ENCODE measurements at places on chromosomes 1 and 21.
A peak's percentile ranks its signal among the peaks of the same experiment; 100 is the strongest.

DNA sequence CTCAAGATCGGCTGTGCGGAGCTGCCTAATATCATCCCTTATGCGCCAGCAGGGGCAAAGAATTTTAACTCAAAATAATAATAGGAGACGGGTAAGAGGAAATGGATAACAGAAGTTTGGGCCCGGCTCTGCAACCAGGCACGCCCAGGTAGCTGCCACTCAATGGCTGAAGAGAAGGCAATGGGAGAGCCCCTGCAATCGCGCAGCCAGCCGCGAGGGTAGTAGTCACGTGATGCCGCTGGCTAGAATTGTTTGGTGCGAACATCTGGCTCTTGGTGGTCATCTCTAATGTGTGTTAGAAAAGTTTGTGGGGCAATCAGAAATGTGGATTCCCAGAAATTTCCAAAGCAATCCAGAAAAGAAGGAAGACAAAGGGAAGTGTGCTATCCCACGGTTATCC is 12.3 kb downstream of the BARHL2 start:
- H3K27ac ChIP-seq, result no peak overlapping the region
- no peak for DNase-seq
- no peaks in the 10 kb centered on the region for H3K4me1 ChIP-seq
- no peaks in the 10 kb centered on the region for H3K36me3 ChIP-seq

GRCh38 chr1:167520711-167521206 is 2.4 kb upstream of the CD247 start:
- no peak for DNase-seq
- no peak overlapping the region for H3K4me3 ChIP-seq
- no peak overlapping the region for H3K27ac ChIP-seq
- no peaks in the 10 kb centered on the region for H3K4me1 ChIP-seq

DNA sequence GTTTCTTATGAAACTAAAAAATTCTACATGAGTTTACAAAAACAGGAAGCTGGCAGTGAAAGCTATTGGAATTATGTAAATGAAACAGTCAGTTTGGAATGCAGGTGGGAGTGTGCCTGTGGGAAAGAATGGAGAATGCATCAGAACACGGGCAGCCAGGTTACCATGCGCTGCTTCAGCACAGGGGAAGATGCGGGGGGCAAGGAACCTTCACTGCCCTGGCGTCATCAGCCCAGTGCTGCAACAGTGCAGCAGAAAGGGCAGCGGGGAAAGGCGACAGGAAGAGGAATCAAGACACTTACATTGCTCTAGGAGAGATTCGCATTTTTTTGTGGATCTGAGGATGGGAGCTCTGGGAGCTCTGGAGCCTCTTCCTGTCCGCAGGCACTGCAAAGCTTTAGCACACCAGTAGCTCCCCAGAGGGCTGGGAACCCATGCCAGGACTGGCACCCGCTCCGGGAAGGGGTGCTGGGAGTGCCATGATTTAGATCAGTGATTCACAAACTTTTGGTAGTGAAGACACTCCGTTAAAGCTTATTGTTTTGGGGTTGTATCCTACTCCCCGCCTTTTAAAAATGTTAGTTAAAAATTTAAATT is 64.1 kb upstream of the WDR26 start:
- no peaks in the 10 kb centered on the region for H3K27me3 ChIP-seq
- peak; percentile 12 for DNase-seq
- H3K36me3 ChIP-seq, result no peaks in the 10 kb centered on the region
- H3K27ac ChIP-seq, result peak overlapping the region; percentile 32
- peaks cover 13% of the 10 kb centered on the region for H3K4me1 ChIP-seq

DNA sequence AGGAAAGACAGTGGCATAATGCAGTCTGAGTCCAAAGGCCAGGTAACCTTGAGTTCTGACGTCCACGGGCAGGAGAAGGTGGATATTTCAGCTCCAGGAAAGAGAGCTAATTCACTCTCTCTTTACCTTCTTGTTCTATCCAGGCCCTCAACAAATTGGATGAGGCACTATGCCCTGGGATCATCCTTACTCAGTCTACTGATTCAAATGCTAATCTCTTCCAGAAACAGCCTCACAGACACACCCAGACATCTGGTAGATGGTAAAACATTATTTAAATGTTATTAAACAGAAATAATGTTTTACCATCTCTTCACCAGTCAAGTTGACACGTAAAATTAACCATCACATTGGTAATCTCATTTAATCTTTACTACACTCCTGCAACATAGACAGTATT is 73.0 kb downstream of the RBM11 start:
- H3K36me3 ChIP-seq, result no peaks in the 10 kb centered on the region
- no peaks in the 10 kb centered on the region for H3K27me3 ChIP-seq
- no peaks in the 10 kb centered on the region for H3K4me1 ChIP-seq
- DNase-seq, result no peak
- no peak overlapping the region for H3K27ac ChIP-seq
- H3K4me3 ChIP-seq, result no peak overlapping the region

GRCh38 chr1:72891976-72892375 is 609.6 kb upstream of the NEGR1 start:
- no peaks in the 10 kb centered on the region for H3K4me1 ChIP-seq
- no peaks in the 10 kb centered on the region for H3K27me3 ChIP-seq
- no peak for DNase-seq
- H3K36me3 ChIP-seq, result no peaks in the 10 kb centered on the region

GRCh38 chr1:183814121-183814681 is 9.3 kb downstream of the RGL1 start:
- H3K27me3 ChIP-seq, result no peaks in the 10 kb centered on the region
- H3K27ac ChIP-seq, result no peak overlapping the region

GRCh38 chr1:229285440-229285839 is 14.5 kb downstream of the RAB4A start:
- H3K36me3 ChIP-seq, result no peaks in the 10 kb centered on the region
- no peak for DNase-seq
- H3K27ac ChIP-seq, result no peak overlapping the region
- H3K4me3 ChIP-seq, result no peak overlapping the region

DNA sequence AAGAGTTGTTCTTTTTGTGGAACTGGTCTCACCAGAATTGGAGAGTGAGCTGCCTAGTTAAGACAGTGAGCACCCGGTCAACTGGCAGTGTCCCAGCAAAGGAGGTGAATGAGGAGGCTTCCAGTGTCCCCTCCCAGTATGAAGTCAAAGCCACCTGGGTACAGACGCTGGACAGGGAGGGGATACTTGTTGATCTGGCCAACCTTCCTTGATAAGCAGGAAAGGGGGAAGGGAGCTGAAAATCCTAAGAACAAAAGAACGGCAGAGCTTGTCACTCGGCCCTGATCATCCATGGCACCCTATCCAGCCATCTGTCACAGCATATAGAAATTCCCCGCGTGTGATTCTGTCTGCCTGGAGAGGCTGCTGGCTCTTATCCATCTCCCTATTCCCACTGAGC is 91.5 kb downstream of the SSBP3 start:
- DNase-seq, result peak; percentile 81

- H3K36me3 ChIP-seq, result no peaks in the 10 kb centered on the region
- no peaks in the 10 kb centered on the region for H3K27me3 ChIP-seq
- no peak overlapping the region for H3K4me3 ChIP-seq
- DNase-seq, result no peak
- H3K27ac ChIP-seq, result no peak overlapping the region
Measured at GRCh38 chr1:151825204-151825603, 6.4 kb downstream of the RORC start.

- H3K4me1 ChIP-seq, result peaks cover 37% of the 10 kb centered on the region
- peak overlapping the region; percentile 97 for H3K27ac ChIP-seq
- H3K27me3 ChIP-seq, result no peaks in the 10 kb centered on the region
Measured at GRCh38 chr1:33344896-33345560, 24.1 kb upstream of the A3GALT2 start.

DNA sequence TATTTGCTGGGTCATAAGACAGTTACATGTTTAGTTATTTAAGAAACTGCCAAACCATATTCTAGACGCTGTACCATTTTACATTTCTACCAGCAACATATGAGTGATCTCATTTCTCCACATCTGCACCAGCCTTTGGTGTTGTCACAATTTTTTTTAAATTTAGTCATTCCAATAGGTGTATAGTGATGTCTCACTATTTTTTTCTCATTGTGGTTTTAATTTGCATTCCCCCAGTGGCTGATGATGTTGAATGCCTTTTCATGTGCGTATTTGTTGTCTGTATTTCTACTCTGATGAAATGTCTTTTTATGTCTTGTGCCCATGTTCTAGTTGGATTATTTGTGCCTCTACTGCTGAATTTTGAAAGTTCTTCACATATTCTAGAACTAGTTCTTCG is 38.4 kb downstream of the NFASC start:
- H3K27ac ChIP-seq, result no peak overlapping the region
- H3K27me3 ChIP-seq, result no peaks in the 10 kb centered on the region
- H3K4me1 ChIP-seq, result no peaks in the 10 kb centered on the region
- H3K4me3 ChIP-seq, result no peak overlapping the region

- DNase-seq, result no peak
- H3K27me3 ChIP-seq, result no peaks in the 10 kb centered on the region
- H3K4me3 ChIP-seq, result no peak overlapping the region
- H3K4me1 ChIP-seq, result no peaks in the 10 kb centered on the region
- no peak overlapping the region for H3K27ac ChIP-seq
Measured at GRCh38 chr1:236035681-236036101, 29.2 kb downstream of the NID1 start.

- no peak overlapping the region for H3K27ac ChIP-seq
- no peak for DNase-seq
- no peaks in the 10 kb centered on the region for H3K27me3 ChIP-seq
- no peaks in the 10 kb centered on the region for H3K36me3 ChIP-seq
- no peaks in the 10 kb centered on the region for H3K4me1 ChIP-seq
- no peak overlapping the region for H3K4me3 ChIP-seq
Measured at GRCh38 chr1:204900721-204901120, 30.1 kb downstream of the NFASC start.

GRCh38 chr1:215226757-215227156 is 144.2 kb downstream of the KCNK2 start:
- H3K4me1 ChIP-seq, result no peaks in the 10 kb centered on the region
- no peaks in the 10 kb centered on the region for H3K36me3 ChIP-seq
- DNase-seq, result no peak

GRCh38 chr1:119626011-119626545 is 22.0 kb downstream of the ZNF697 start:
- peaks cover 11% of the 10 kb centered on the region for H3K4me1 ChIP-seq
- no peak overlapping the region for H3K4me3 ChIP-seq
- peak; percentile 60 for DNase-seq
- no peak overlapping the region for H3K27ac ChIP-seq
- H3K27me3 ChIP-seq, result no peaks in the 10 kb centered on the region

- DNase-seq, result no peak
- H3K4me1 ChIP-seq, result no peaks in the 10 kb centered on the region
- no peaks in the 10 kb centered on the region for H3K36me3 ChIP-seq
- no peak overlapping the region for H3K4me3 ChIP-seq
Measured at GRCh38 chr1:81208441-81208840, 592.3 kb upstream of the ADGRL2 start.

DNA sequence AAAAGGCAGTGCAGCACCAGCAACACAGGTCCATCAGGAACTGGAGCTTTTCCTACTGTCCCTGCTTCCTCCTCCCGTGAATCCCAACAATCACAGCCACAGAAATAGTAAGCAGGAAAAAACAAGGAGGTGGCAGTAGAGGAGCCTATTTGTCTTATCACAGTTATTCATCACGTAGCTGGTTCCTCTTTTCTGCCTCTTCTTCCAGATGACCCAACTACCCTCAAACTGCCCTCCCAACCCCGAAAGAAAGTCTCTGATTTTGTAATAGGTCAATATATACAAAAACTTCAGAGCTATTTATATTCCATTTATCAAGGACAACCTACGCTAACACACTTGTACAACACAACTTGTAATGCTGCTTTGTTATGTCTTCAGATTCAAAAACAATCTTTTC is 21.4 kb downstream of the GNB1 start:
- H3K27ac ChIP-seq, result no peak overlapping the region
- H3K4me1 ChIP-seq, result no peaks in the 10 kb centered on the region
- H3K27me3 ChIP-seq, result no peaks in the 10 kb centered on the region

GRCh38 chr1:12085643-12086260 is 22.6 kb downstream of the TNFRSF8 start:
- H3K4me1 ChIP-seq, result no peaks in the 10 kb centered on the region
- H3K27ac ChIP-seq, result no peak overlapping the region
- H3K27me3 ChIP-seq, result no peaks in the 10 kb centered on the region
- no peaks in the 10 kb centered on the region for H3K36me3 ChIP-seq

DNA sequence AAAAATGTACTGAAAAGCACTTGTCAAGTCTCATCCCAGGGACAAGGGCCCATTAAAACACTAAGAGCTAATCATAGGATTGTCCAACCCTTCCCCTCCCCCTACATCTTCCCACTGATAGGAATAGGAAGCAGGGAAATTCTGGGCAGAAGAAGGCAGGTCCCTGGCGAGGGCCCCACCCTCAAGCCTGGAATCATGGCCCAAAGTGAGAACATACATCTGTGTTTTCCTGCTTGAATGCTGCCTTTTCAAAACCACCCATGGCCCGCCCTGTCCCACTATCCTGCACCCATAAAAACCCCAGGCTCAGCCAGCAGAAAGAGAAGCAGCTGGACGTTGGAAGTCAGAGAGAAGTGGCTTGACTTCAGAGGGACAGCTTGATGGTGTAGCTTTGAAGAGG is 4.8 kb downstream of the DNAI4 start:
- H3K27ac ChIP-seq, result no peak overlapping the region
- no peaks in the 10 kb centered on the region for H3K27me3 ChIP-seq
- DNase-seq, result no peak
- H3K36me3 ChIP-seq, result no peaks in the 10 kb centered on the region

DNA sequence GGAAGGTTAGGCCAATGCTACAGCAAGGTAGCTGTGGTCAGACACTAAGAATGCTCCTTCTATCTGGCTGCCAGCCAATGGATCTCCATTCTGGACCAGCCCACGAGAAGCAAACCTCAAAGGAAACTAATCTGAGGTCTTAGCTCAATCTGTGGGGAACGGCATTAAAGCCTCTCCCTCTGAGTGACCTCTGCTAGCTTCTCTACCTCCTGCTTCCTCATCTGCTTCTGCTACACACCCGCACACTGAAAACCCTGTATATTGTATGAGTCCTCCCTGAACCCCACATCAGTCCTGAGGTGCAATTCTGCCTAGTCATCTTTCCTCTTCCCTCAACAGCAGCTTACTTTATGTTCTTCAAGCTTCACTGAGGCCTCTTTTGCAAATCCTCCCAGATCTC is 6.9 kb upstream of the GALE start:
- H3K4me1 ChIP-seq, result no peaks in the 10 kb centered on the region
- H3K27me3 ChIP-seq, result no peaks in the 10 kb centered on the region
- H3K4me3 ChIP-seq, result no peak overlapping the region
- H3K27ac ChIP-seq, result no peak overlapping the region
- DNase-seq, result no peak

GRCh38 chr1:197178998-197179397 is 32.5 kb upstream of the ASPM start:
- H3K36me3 ChIP-seq, result no peaks in the 10 kb centered on the region
- H3K4me3 ChIP-seq, result no peak overlapping the region
- peaks cover 2% of the 10 kb centered on the region for H3K4me1 ChIP-seq
- no peak for DNase-seq
- no peaks in the 10 kb centered on the region for H3K27me3 ChIP-seq

- H3K4me1 ChIP-seq, result no peaks in the 10 kb centered on the region
- no peak for DNase-seq
- no peaks in the 10 kb centered on the region for H3K27me3 ChIP-seq
- no peak overlapping the region for H3K4me3 ChIP-seq
- H3K27ac ChIP-seq, result no peak overlapping the region
Measured at GRCh38 chr21:14968029-14968428, 96.8 kb downstream of the NRIP1 start.

GRCh38 chr21:36786186-36786585 is 87.3 kb downstream of the SIM2 start:
- no peak overlapping the region for H3K27ac ChIP-seq
- no peaks in the 10 kb centered on the region for H3K36me3 ChIP-seq
- H3K4me3 ChIP-seq, result no peak overlapping the region
- H3K27me3 ChIP-seq, result no peaks in the 10 kb centered on the region

Data from prostate gland (tissue), 2 donors.